ENCODE measurements at places on chromosomes 11 and 22. TPM values are rescaled to one million over a fixed set of nuclear protein-coding genes. Genes with fewer than 3 reads are reported as not detected.

Gene OR51I1
- not detected for total RNA-seq

Gene OR4A16
- not detected for total RNA-seq

Gene ZNF280B
- total RNA-seq: 2.6 TPM

DNA sequence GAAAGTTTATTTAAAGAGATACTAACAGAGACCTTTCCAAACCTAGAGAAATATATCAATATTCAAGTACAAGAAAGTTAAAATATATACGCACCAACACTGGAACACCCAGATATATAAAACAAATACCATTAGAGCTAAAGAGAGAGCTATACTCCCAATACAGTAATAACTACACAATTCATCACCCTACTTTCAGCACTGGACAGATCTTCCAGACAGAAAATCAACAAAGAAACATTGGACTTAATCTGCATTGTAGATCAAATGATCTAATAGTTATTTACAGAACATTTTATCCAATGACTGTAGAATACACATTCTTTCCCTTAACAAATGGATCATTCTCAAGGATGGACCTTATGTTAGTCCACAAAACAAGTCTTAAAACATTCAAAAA, 311.9 kb downstream of the METTL15 start:
- H3K36me3 ChIP-seq: no peaks in the 10 kb centered on the region
- no peaks in the 10 kb centered on the region for H3K27me3 ChIP-seq
- DNase-seq: no peak
- no peak overlapping the region for H3K27ac ChIP-seq

GRCh38 chr22:48434156-48434867, 1393.4 kb downstream of the BRD1 start:
- no peak overlapping the region for H3K27ac ChIP-seq
- no peaks in the 10 kb centered on the region for H3K4me1 ChIP-seq
- no peak for DNase-seq
- no peaks in the 10 kb centered on the region for H3K36me3 ChIP-seq

DNA sequence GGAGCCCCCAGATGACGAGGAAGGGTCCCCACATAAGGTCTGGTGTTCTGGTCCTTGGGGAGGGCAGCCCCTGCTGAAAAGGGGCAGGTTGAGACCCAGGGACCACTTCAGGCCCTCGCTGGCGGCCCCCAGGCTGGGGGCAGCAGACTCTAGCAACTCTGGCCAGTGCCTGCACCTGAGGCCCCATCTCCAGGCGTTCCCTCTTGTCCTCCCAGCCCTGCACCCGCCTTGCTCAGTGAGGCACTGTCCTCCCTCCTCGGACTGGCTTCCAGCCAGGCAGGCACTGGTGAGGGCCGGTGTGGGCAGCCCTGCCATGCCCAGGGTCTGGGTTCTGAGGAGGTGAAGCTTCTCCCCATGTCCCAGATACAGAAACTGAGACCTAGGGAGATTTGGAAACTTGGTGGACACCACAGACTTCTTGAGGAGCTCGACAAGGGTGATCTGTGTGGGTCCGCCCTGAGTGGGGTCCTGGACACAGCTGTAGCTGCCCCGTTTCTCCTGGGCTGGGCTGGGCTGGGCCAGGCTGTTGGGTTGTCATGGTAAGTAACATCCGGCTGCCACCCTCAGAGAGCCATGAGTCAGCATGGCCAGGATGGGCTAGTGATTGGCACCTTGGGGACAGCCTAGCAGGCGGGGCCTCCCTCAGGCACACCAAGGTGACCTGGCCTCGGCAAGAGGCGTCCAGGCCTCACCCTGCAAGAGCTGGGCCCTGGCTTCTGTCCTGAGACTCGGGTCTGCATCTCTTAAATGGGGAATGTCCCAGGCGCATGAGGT, 11.1 kb upstream of the PHLDA2 start:
- H3K27me3 ChIP-seq: no peaks in the 10 kb centered on the region
- peak; percentile 69 for DNase-seq
- peak overlapping the region; percentile 34 for H3K27ac ChIP-seq
- peaks cover 23% of the 10 kb centered on the region for H3K4me1 ChIP-seq
- no peak overlapping the region for H3K4me3 ChIP-seq
- peaks cover 42% of the 10 kb centered on the region for H3K36me3 ChIP-seq

All from activated CD8-positive, alpha-beta T cell treated with anti-CD3 and anti-CD28 coated beads, Interleukin-2, amount 10 ng/mL, durations not matched to agents 7 days and 5 days (primary cell).